ENCODE measurements at places on chromosomes 3 and 15.

DNA sequence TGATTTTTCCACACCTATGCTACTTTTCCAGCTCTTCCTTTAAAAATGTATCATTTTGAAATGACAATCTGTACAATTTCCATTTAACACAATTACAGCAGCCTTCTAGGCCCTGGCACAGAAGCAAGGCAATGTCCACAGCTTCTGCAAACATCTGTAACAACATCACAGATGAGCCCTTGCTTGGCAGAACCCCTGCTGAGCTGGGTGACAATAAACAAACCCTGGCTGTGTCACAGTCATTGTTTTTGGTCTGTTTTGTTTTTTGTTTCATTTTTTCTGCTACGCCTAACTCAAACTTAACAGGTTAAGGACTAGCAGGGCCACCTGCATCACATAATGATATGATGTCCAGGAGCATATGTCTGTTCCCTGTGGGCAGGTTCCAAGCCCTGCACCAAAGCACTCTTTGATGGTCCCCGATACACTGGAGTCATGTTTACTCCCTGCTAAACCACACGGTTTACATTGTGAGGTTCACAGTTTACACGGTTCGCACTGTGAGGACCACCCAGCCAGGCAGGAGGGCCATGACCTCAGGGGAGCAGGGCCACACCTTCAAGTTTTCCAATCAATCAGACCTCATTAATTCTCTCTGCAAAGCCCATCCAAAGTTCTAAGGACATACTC is 186.8 kb upstream of the CHRNA7 start:
- DNase-seq = no peak

GRCh38 chr15:90142216-90143165 is 40.2 kb upstream of the IDH2 start:
- peak; percentile 79 for DNase-seq

- no peak for DNase-seq
These were observed 45.8 kb upstream of the NTRK3 start for GRCh38 chr15:88302373-88302772.

- no peak for DNase-seq
These were observed 858.5 kb upstream of the CFAP20DC start for GRCh38 chr3:59908280-59908679.

- no peak for DNase-seq
These were observed 37.7 kb downstream of the SLMAP start for GRCh38 chr3:57793737-57794187.

- no peak for DNase-seq
These were observed 1.1 kb downstream of the GPR27 start for GRCh38 chr3:71754610-71755253.

DNA sequence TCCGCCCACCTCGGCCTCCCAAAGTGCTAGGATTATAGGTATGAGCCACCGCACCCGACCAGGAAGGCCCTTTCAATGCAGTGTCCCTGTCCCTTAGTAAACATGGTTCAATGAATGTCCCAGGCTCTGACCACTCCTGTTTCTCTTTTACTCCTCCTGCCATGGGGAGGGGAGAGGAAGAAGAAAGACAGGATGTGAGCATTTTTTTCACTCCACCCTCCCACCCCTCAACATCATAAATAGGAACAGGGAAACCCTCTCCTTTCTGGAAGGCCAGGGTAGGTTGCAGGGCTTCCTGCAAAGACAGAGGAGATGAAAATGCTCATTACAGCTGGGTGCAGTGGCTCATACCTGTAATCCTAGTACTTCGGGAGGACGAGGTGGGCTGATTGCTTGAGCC is 7.5 kb upstream of the TATDN2 start:
- no peak for DNase-seq

- DNase-seq = no peak
These were observed 197.3 kb upstream of the LINGO1 start for GRCh38 chr15:77830051-77830468.

- DNase-seq = no peak
These were observed 90.5 kb downstream of the AQP9 start for GRCh38 chr15:58228718-58229117.

GRCh38 chr3:194245975-194246561 is 105.1 kb downstream of the CPN2 start:
- DNase-seq = no peak

GRCh38 chr3:183202004-183202722 is 39.6 kb upstream of the LAMP3 start:
- DNase-seq = peak; percentile 64

DNA sequence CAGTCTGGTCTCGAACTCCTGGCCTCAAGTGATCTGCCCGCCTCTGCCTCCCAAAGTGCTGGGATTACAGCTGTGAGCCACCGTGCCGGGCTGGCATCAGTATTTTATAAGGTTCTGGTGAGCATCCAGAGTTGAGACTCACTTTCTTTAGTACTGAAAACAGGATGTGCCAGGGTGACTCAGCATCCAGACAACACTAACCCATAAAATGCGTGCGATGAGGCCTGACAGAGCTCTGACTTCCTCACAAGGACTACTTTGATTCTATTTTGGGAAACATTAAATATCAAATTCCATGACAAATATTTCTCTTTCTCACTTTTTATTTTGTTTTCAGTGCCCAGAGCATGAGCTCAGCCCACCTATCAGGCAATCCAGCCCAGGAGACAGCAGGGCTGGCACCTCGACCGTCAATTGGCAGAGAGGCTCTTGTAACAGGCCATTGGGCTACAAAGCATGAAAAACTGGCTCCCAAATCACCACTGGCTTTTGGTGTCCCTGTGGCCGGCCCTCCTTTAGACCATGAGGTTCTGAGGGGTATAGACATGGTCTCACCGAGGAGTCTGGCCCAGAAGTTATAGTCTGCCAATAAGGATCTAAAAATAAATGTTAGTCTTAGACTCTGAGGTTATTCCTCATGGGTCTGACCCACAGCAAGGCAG is 75.0 kb downstream of the FEM1B start:
- peak; percentile 58 for DNase-seq

DNA sequence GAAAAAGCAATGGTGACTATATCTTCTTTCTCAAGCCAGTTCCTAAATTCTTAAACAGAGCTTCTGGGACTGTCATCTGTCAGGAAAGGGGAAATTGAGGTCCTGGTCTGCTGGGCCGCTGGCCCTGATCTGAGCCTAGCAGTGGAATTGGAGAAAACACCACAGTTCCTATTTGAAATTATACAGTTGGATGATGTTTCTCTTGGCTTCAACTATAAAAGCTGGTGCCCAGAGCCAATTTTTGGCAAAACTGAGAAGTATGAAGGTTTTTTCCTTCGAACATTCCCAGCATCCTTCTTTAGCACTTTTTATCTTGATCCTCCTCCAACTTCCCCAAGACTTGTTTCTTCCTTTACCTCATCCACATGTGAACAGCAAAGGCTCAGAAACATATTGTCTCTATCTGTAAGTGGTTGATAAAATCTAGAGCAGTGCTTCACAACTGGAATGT is 83.9 kb downstream of the CD47 start:
- no peak for DNase-seq

DNA sequence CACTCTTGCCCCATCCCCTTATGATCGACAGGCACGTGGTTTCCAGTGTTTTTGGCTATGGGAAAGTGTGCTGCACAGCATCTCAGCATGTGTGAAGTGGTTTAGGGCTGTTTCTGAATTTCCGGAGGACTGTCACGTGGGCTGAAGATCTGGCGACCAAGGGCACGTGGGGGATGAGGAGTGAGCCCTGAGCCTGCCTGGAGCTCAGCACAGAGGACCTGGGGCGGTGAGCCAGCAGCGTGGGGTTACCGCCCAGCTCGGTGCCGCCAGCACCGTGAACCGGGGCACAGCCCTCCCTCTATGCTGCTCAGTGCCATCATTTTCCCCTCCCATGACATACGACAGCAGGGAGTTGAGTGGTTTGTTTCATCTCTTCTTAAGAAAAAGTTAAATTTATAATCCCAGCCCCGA is 150.2 kb downstream of the DNAJB8 start:
- peak; percentile 70 for DNase-seq

DNA sequence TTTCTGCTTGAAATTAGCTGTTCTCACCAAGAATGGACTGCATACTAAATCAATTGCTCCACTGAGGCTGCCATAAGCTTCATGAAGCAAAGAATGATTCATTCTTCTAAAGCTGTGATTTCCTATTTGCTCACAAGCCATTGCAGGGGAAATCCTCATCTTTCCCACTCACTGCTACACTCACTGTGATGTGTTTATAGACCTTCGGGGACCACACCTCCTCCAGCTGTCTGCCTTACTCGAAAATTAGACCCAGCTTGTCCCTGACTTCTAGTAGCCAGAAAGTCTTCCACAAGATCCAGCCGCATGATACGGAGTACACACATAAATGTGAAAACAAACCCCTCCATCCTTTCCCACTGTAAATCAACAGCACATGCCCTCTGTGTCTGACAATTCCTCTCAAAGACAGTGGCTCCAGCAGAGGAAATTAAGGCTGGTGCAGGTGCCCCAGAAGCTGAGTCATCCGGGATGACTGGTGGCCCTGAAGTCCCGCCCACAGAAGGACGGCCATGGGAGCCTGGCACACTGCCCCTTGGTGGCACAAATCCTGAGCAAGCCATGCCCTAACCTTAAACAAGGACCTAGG is 172.0 kb downstream of the STT3B start:
- DNase-seq = no peak

DNA sequence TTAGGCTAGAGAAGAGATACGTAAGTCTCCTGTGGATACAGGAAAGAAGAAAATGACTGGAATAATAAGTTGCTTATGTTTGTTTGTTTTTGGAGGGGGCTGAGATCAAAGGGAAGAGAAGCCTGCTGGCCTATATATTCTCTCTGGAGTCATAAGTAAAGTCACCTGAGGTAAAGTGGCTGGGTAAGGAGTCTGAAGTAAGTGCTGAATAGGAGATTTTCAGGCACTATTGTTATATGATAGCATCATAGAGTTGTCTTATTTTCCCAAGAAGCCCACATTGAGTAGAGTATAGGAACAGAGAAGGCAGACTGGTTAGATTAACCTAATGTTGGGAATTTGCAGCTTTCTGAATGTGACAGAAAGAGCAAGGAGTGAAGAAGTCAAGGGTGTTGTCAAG is 10.7 kb downstream of the TBC1D23 start:
- no peak for DNase-seq

DNA sequence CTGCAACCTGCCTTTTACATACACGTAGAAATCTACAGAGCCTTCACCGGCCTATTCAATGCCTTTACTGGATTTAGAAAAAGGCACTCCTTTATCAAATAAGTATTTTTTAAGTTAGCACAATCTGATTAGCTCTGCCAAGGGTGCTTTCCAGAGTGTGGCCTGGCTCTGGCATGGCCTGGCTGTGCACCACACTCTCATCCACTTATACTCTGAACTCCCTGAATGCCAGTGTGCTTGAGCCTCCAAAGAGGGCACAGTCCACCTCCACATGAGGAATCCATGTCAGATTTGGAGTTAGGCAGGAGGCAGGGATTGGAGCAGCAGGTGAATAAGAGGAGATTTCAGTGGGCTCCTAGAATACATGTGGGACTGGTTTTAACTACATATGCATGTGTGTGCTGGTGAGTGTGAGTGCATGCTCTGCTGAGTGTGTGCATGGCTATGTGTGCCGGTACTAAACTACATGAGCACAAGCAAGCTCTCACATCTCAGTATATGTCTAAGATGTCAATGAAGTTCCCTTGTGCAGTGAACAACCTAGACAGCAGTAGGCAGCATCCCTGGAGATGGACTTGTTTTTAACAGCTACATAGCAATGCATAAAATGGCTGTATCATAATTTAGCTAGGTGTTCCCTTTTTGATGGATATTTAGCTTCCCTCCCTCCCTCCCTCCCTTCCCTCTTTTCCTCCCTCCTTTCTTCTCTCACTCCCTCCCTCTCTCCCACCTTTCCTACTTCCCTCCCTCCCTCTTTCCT is 17.8 kb upstream of the ZFAND6 start:
- no peak for DNase-seq

DNA sequence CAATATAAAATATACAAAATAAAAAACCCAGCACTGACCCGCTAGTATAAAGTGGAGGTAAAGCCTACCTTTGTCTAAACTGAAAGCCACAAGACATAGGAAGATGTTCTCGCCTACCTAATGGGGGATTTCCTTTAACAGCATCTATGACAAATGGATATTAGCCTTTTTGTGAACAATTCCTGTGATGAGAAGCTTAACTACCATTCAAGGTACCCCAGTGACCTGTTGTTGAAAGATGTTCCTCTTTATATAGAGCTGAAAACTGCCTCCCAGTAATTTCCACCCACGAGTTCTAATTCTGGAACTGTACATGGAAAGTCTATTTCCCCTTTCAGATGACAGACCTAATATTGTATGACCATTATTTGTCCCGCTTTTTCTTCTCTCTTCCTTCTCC is 109.8 kb upstream of the RASGRP1 start:
- DNase-seq = no peak

DNA sequence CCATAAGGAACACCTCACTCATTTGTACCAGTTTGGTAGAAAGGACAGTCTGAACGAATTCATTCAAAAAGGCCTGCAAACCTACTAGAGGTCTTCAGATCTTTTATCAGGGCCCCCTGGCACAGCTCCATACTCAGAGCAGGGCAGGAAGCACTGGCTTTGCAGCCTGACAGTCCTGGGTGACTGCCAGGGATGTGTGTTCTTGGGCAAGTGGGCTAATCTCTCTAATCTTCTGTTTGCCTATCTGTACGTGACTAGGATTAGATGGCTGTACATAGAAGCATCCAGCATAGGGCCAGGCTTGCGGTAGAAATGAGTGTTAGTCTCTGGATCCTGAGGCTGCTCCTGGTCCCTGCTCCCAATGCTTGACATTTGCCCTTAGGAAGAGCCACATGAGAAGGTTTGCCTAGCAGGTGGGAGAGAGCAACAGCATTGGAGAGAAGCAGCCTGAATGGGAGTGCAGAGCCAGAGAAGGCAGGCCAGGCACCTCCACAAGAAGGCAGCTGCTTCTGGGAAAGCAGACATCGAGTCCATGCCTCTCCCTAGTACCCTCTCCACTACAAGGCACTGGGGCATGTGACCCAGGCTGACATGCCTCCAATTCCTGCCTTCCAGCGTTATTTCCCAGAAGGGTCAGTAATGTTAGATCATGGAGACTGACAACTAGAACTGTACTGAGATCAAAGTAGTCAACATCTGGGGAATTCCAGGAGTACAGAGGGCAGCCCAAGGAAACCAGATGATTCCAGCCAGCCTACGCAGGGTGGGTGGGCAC is 1.0 kb upstream of the CXCR6 start:
- DNase-seq = no peak

DNA sequence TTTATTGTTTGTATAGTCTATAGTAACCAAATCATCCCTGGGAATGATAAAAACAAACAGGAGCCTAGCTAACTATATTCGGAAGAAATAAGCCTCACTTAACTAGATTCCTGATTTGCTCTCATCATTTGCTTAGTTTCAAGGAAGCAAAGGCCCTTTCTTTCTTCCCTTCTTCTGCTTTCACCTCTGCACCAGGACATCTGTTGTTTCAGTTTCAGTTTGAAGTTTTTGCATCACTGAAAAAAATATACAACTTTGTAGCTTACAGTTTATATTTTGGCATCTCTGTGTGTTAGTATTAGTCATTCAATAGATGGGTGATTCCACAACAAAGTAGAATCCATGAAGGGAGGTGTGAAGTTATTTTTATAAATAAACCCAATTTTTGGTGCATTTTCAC is 113.6 kb upstream of the SNTN start:
- no peak for DNase-seq

GRCh38 chr15:24318981-24319380 is 356.6 kb upstream of the NPAP1 start:
- DNase-seq = no peak

All from activated CD8-positive, alpha-beta memory T cell treated with anti-CD3 and anti-CD28 coated beads, Interleukin-2, amount 10 ng/mL, durations not matched to agents 7 days and 5 days (primary cell).